HAP-1 (cell line): ENCODE measurements at places on chromosomes 5 and 9.

DNA sequence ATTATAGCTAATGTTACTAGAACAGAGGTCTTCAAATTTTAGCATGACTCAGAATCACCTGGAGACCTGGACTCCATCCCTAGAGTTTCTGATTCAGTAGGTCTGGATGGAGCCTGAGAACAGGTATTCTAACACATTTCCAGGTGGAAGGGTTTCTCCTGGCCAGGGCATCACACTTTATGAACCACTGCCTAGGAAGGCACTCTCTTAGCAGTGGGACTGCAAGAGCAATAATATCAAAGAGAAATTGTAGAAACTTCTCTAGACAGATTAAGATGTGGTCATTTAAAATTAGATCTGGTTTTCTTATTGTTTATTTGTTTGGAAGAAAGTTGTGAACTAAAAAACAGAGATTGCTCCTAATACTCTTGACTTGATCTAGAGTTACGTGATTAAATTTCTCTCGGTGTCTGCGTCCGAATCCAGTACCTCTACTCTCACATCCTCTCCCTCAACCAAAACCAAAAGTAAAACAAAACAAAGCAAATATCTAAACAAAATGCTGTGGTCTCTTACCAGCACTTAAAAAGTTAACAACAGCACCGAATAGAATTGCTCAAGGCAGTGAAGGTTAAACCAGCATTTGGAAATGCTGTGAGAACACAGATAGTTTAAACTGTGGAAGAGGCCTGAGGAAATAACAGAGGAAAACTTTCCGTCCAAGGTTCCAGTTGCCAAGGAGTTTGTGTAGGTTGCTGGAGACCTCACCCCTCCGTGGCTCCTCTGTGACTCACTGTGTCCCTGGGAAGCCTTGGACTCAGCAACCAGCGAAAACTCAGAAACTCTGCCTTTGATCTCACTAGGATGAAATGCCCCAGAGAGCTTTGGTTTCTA, 193.4 kb downstream of the ARRDC3 start:
- no peak for DNase-seq

DNA sequence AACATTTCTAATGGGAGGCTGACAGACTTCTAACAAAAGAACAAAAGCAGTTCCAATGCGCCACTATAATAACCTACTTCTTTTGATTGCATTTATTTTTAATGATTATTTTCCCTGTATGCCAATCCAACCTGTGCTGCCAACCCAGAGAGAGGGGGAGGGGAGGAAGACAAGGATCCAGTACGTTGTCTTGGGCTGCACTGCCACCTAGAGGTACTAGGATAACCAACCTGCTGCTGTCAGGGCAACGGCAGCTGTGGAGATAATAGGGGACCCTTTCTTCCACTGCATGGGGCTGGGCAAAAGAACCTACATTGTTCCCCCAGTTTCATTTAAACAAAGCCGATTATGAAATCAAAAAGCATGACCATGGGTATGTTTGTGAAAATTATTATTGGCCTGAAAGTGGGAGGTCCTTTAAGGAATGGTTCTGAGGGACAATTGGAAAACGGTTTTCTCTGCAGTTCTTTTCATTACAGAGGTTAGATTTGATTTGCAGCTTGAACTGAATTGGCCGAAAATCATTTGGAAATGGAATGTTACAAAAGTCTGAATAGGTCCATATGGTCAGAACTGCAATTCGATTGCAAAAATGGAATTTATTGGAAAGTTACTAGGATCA, 101.3 kb downstream of the RASEF start:
- DNase-seq, result peak; percentile 86

DNA sequence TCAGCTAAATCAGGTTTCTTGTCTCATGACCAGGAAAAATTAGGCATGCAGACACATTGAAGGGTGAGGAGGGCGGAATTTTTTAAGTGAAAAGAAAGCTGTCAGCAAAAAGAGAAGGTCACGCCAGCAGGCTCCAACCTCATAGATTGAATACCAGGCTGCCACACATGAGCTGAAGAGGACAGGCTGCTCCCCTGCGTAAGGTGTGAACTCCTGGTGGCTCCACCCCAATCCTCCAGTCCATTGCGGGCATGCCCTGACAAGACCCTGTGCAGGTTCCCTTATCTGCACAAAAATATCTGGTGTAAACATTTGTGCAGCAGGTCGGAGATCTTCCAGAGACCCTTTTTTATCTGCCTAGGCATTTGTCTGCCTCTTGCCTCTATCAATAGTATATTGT, 22.9 kb upstream of the TEX10 start:
- DNase-seq, result no peak

GRCh38 chr5:141182248-141182647, at the start of gene PCDHB16:
PCDHB16 (plus strand) TSS chr5:141182387; CDS start chr5:141182560, 173 bp downstream.
- DNase-seq, result no peak

DNA sequence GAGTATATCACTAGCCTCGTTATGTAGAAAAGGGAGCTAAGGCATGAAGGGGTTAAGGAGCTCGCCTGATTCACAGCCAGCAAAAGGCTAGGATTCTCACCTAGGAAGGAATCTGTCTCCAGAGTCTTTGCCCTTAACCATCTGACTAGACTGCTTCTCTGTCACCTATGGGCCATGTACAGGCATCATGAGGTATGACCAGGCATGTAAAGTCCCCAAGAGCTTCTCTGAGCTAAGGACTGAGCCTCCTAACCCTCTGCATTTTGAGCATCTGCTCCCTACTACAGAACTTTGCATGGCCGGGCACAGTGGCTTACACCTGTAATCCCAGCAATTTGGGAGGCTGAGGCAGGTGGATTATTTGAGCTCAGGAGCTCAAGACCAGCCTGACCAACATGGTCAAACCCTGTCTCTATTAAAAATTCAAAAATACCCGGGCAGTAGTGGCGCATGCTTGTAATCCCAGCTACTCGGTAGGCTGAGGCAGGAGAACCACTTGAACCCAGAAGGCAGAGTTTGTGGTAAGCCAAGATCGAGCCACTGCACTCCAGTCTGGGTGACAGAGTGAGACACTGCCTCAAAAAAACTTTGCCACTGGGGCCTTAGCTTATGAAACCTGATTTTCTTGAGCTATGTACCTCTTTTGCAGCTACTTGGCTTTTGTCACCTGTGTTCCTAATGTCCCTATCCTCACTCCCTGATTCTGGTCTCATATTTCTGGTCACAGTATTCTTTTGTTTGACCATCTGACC, 33.2 kb upstream of the IL7R start:
- DNase-seq, result no peak

DNA sequence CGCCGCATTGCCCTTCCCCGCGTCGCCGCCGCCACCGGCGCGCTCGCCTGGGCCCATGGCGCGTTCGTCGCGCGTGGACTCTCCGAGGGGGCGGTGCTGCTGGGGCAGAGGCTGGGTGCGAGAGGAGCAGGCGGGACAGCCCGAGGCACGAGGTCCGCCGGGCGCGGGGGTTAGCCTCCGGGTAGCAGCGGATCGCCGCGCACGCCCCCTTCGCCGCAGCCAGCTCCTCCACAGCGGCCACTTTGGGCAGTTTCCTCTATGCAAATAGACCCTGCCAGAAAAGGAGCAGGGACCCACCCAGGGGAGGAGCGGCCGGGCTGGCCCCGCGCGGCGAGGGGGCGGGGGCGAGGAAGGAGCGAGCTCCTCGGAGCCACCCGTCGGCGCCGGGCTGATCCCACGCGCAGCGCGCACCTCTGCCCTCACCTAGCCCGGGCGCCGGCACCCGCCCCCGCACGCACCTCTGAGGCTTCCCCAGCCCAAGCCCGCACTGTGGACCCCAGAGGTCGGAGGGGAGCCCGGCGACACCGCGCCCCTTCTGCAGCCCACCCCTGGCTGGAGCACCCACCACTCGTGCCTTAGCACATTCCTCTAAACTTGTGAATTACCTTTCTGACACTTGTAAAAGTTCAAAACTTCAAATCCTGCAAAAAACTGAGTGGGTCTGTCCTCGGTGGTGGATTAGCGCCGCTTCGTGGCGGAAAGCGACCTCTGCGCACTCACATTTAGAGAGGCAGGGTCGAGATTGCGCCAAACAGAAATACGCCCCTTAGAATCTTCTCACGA, at the start of gene COL23A1:
Gene COL23A1, minus strand, starts transcription at position 253 of the 783 bp plus-strand sequence.
- peak; percentile 61 for DNase-seq

DNA sequence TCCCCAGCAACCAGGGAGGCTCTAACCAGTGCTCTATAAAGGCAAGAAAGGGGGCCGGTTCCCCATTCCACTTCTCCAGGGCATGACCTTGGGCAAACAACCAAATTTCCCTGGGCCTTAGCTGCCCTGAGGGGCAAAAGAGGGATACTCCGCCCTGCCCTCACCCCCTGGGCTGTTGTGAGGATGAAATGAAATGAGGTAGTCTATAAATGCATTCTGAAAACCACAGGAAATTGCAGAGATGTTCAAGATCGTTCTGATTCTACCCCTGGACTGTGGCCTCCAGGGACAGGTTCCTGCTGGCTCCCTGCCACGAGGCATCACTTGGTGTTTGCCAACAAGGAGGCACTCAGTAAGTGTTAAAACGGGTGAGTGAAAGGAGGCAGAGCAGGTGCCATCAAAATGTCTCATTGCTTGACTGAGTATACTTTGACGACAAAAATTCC, 5.7 kb downstream of the RAPGEF1 start:
- DNase-seq, result no peak

GRCh38 chr5:132016721-132017250, 5.3 kb upstream of the ACSL6 start:
- no peak for DNase-seq

GRCh38 chr9:95605101-95605500, 88.3 kb upstream of the PTCH1 start:
- peak; percentile 56 for DNase-seq

DNA sequence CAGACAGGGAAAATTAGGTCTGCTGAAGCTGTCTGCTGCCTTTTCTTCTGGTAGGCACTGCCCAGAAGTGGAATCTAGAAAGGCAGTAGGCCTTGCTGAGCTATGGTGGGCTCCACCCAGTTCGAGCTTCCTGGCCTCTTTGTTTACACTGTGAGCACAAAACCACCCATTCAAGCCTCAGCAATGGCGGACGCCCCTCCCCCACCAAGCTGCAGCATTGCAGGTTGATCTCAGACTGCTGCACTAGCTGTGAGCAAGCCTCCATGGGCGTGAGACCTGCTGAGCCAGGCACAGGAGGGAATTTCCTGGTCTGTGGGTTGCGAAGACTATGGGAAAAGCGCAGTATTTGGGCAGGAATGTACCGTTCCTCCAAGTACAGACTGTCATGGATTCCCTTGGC, 18.5 kb downstream of the AGTPBP1 start:
- no peak for DNase-seq

- no peak for DNase-seq
Measured at GRCh38 chr5:112275671-112276070, 143.4 kb downstream of the EPB41L4A start.

DNA sequence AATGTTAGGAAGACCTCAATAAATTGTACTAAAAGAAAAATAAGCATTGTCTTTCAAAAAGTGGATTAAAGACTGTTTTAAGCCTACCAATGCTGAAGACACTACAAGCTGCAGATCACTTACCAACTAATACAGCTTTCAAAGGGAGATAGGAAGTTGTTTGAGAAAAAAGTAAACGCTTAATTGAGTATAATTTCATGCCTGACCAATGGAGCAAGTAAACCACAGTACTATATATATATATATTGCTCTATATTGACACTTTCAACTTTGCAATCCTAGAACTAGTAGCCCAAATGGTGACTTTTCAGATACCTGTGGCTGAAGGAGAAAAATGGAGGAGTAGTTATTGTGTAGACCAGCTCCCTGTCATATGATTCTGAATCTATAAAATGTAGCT, 85.7 kb downstream of the FREM1 start:
- DNase-seq, result no peak

GRCh38 chr9:120974921-120975320, 48.3 kb upstream of the TRAF1 start:
- no peak for DNase-seq

DNA sequence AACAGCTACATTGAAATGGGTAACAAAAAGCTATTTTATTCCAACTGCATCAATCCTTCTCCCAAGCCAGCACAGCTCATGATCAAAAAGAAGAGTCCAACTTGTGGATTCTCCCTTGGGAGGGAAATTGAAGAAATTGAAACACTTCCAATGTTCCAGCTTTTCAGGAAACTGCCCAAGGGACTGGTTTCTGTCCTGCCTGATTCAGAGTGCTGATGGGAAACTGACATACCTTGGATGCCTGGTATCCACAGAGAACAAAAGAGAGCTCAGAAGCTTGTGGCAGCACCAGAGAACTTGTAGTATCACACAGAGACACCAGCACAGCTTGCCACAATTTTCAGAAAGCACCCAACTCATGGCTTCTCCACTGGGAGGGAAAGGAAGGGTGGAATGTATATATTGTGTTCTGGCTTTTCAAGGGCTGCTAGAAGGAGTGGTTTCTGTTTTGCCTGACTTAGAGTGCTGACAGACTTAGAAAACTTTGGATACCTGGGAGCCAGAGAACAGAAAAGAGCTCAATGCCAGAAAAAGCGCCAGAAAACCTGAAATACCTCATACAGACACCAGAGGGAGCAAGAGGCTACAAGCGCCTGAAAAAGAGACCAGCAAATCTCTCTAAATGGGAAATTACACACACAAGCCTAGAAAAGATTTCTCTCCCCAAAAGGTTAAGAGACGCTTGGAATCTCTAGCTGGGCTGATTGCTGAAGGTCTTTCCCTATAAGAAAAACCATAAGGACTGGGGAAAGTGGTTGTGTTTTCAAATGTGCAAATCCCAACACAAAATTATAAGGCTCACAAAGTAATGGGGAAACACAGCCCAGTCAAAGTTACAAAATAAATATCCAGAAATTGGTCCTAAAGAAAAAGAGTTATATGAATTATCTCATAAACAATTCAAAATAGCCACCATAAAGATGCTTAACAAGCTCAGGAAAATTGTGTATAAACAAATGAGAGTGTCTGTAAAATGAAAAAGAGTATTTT, 178.8 kb downstream of the SPOCK1 start:
- peak; percentile 41 for DNase-seq

- no peak for DNase-seq
Measured at GRCh38 chr5:79992891-79993657, 2.0 kb upstream of the MTX3 start.

GRCh38 chr5:107063511-107063910, 607.2 kb downstream of the EFNA5 start:
- DNase-seq, result no peak
